AG08395 (cell line): ENCODE measurements at places on chromosomes 12 and 14.

- DNase-seq = no peak
These were observed 7.3 kb upstream of the CMAS start for GRCh38 chr12:22038734-22039133.

DNA sequence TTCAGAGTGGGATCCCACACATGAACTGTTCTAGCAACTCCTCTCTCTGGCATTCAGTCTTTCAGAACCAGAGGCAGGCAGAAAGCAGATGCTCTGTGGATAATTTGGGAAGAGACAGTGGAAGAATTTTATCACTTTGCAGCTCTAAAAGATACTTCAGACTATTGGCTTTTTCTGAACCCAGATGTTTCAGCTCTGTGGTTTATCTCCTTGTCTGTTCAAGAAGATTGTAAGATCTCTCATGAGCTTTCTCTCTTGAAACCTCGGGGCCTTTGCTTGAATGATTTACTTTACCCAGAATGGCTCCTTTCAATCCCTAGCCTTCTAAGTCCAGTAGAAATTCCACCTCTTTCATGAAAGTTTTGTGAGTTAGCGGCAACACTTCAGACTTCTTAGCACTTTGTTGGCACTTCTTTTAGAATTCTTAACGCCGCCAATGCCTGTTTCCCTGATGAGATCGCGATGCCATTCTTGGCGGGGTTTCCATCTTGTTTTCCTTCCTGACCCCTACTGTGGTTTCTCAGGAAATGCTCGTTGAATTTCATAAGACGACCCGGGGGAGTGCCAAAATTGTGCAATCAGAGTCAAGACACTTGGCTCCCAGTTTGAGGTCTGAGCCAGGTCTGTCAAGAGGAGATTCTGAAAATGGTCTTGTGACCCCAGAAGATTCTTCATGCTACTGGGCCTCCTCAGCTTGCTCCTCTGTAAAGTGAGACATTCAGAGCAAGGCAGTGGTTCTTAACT is 107.0 kb upstream of the PRICKLE1 start:
- peak; percentile 50 for DNase-seq

DNA sequence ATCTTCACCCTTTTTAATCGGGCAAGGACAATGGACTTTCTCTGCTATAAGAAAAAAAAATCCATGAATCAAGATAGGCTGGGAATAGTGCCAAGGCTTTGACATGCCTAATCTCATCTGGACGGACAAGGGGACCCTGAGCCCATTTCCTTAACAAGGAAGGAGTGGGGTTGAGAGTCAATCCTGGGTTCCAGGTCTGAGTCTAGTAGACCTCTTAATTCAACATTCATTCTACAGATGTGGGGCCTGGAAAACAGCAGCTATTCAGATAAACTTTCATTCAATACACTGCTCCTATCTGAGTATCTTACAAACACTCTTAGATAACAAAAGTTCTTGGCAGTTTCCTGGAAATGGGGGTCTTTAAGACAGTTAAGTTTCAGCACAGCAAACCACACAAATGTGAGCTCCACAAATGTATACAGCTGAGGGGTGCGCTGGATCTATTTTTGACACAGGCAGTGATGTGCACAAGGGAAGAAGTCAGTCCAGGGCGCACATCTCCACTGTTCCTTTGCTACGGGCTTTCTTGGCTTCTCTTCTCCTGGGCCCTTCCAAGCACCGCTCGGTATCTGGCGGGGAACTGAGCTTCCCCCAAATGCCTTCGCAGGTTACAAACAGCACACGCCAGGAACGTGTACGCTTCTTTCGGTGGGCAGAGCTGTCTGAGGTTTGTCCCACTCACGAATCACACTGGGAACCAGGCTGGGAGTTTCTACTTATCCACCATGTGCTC is 82.2 kb upstream of the GPR68 start:
- no peak for DNase-seq

DNA sequence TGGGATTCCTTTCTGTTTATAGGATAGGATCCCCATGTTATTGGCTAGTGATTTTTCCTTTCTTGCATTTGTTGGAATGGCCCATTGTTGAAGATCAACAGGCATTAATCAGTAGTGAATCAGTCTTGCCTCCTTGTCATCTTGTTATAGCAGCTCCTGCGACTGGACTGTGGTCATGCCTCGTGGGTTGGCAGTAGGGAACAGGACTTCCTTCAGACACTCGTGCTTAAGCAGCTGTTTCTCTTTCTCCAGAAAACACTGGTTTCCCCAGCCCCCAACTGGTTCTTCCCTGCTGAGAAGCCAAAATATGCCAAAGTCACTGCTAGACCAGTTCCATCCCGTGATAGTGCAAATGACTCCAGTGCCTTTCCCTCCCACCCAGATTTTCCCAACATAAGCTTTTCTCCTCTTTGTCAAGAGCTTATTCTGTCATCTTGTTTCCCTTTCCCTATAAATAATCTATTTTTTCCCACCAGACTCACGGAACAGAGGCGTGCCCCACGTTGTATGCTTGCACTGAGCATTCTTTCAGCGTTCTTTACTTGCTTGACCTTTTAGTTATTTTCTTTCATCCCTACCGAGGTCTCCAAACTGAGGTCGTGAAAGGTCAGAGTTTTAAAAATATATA is 83.5 kb downstream of the SAMD4A start:
- DNase-seq = peak; percentile 72

DNA sequence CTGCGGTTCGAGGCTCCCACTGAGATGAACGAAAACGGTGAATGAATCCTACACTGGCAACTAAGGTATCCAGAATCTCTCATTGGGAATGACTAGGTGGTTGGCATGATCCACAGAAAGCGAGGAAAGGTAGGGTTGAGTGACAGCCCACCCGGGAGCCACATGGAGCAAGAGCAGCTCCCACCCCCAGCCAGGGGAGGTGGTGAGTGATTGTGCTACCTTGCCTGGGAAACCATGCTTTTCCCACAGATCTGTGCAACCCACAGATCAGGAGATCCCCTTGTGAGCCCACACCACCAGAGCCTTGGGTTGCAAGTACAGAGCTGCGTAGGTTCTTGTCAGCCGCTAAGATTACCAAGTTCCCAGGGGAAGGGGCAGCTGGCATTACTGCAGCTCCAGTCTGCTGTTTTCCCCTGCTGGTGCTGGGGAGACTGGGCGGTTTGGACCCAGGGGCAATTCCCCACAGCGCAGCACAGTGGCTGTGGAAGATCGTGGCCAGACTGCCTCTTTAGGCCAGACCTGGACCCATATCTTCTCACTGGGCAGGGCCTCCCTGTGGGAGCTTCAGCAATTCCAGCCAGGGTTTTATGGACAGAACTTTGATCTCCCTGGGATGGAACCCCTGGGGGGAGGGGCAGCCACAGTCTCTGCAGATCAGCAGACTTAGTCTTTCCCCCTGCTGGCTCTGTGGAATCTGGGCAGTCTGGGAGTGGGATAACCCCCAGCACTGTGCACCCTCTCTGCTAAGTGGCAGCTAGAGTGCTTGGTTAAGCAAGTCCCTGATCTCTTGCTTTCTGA is 44.6 kb upstream of the PPP4R3A start:
- no peak for DNase-seq

DNA sequence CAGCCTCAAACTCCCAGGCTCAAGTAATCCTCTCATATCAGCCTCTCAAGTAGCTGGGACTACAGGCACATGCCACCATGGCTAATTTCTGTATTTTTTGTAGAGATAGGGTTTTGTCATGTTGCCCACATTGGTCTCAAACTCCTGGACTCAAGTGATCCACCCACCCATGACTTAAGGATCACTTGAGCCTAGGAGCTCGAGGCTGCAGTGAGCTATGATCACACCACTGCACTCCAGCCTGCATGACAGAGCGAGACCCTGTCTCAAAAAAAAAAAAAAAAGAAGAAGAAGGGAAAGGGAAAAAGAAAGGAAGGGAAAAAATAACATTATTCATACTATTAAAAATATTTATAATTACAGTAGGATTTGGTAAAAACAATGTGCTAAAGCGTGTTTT is 19.2 kb downstream of the EPS8 start:
- DNase-seq = no peak

- no peak for DNase-seq
These were observed 22.0 kb upstream of the SEL1L start for GRCh38 chr14:81555684-81556083.

DNA sequence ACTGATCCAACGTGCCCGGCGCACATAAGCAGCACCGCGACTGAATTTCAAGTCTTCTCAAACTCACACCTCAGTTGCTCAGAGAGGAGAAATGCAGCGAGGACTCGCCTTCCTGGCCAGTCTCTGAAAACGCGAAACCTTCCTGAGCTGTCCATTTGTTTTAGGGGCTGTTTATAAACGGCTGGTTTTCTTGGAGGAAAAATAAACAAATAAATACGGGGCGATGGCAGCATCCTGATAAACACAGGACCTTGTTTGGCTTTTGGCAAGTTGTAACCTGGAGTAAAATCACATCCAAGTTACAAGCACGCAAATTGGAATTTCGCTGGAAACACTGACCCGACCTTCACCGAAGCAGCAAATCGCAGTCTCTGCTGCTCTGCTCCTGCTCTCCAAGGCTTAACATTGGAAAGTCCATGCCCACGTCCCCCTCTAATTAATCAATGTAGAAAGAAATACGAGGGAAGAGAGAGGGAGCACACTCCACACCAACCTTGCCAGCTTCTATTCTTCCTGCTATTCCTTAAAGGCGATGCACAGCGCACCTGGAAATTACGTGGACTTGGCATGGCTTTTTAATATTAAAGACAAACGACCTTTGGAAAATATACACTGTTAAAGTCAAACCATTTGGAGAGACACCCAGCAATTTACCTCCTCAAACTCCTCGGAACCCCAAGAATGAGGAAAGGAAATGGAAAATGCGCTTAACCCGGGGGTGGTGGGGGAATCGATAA is 248.8 kb downstream of the APAF1 start:
- no peak for DNase-seq

DNA sequence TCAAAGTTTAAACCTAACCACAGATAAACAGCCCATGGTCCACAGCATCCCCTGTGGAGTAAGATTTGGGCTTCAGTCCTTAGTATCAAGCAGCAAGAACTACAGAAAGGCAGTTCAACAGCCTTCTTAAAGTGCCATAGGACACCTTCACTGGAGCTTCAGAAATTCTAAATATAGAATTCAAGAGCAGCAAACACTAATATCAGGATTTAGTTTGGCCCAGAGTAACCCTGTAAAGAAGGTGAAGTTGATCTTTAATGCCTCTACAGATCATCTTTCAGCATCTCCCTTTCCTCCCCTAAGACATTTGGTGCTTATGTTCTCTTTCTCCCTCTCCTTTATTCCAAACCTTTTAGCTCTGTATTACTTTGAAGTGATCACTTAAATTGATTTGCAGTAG is 59.5 kb upstream of the ARHGAP5 start:
- DNase-seq = no peak

GRCh38 chr14:75221797-75222196 is 45.4 kb upstream of the TMED10 start:
- DNase-seq = no peak

- DNase-seq = no peak
These were observed 92.9 kb downstream of the ERC1 start for GRCh38 chr12:1083889-1084262.

DNA sequence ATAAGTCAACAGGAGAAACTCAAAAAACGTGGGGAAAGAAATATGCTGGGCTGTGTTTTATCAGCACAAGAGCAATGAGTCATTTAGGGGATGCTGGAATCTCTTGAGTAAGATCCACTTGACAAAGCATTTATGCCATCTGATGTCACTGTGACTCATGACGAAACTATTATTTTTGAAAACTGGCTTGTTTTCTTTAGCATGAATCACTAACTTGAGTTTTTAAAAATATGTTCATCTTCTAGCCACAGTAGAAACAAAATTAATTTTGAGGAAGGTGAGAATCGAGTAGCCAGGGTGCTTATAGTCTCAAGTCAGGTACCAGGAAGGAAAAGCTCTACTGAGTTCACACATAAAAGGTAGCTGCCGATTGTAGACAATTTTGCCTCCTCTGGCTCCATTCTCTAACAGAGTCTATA is 456.2 kb upstream of the MGAT4C start:
- DNase-seq = peak; percentile 91

- peak; percentile 58 for DNase-seq
These were observed 1.8 kb downstream of the GLI1 start for GRCh38 chr12:57461276-57461916.

- no peak for DNase-seq
These were observed 18.3 kb upstream of the VASH1 start for GRCh38 chr14:76742966-76743365.

DNA sequence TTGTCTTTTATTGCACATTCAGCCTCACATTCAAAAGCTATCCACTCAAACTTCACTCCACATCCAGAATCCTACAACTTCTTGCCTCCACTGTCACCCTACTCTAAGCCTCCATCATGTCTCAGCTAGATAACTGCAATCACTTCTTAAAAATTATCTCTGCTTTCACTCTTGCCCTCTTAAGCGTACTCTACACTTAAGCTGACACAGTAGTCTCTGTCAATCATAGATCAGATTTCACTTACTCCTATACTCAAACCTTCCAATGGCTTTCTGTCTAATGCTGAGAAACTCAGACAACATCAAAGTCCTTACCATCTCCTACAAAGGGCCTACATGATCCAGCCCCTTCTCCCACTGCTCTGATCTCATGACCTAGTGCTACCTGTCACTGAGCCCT is 304.1 kb downstream of the ITPR2 start:
- no peak for DNase-seq

DNA sequence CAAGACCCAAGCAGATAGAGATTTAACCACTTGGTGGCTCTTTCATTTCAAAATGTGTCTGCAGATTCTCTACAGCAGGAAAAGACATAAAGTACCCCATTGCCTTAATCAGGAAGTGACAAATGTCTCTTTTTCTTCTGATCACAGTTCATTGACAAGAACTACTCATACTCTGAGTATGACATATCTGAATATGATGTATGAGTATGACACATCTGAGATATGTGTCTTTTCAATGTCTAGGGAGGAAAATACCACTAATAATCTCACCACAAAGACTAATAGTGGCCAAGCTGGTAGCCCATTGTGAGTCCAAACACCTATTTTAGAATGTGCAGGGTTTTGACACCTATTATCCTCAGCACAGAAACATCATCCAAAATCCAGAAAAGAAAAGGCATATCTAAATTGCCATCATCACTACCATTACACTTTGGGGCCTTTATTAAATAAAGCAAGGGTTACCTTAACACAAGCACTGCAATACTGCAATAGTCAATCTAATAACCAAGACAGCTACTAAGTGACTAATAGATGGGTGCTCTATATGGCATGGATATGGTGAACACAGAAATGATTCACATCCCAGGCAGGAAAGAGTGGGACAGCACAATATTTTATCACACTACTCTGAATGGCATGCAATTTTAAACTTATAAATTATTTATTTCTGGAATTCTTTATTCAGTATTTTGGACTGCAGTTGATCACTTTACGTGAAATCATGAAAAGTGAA is 243.7 kb upstream of the FAR2 start:
- no peak for DNase-seq
